ENCODE measurements at places on chromosomes 1 and 21. TPM values are rescaled to one million over a fixed set of nuclear protein-coding genes. Genes with fewer than 3 reads are reported as not detected.

- DNase-seq = no peak
Observed at GRCh38 chr1:66685265-66685664, 67.0 kb upstream of the DYNLT5 start.

DNA sequence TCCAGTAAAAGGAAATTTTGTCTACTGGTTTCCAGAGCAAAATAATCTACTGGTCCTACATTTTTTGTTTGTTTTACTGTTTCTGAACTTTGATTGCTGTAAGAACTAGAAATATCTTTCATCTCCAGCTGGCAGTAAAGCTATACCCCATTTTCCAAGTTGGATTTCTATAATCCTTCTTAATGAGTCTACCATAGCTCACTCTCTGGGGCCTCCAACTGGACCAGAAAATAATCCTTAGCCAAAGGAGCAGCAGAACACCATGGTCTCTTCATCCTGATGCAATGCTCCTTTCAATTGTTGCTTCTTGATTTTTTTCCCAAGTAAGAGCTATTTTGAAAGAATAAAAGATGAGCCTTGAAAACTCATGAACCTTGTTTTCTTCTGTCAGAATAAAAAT is 110.0 kb upstream of the COL11A1 start:
- DNase-seq = no peak

DNA sequence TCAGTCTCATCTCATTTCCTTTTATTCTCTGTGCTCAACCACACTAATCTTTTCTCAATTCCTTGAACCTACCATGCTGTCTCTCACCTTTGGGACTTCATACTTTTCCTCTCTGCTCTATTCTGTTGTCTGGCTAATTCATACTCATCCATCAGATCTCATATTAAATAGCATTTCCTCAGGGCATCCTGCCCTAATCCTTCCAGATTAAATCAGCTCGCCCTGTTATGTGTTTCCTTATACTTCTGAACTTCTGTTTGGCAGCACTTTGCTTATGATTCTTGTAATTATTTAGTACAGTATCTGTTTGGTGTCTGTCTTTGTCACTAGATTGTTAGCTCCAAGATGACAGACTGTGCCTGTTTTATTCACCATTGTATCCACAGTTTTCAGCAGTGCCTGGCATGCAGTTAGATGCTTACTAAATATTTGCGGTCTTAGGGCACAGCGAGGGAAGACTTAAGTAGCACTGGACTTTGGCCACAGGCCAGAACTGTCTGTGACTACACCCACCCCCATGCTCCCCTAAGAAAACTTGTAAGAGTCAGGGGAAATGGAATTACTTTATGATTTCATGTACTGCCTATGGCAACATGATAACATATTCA is 9.9 kb upstream of the CAP1 start:
- no peak for DNase-seq

GRCh38 chr1:10866321-10867093 is 70.1 kb upstream of the CASZ1 start:
- no peak for DNase-seq

DNA sequence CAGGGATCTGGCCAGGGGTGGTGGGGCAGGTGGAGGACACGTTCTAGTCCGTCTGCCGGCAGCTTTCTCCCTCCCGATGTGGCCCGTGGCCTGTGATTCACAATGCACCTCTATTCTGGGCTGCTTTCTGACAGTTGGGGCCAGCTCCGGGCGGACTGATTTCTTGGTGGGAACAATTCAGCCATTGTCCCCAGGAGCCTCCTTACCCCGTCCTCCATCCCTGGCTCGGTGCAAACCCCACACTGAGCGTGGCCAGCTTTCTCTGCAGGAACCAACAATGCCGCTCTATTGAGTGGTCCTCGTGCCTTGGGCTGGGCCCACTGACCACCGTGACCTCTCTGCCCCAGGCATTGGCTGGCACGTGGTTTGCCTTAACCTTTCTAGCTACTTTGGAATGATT is 29.7 kb downstream of the PADI2 start:
- no peak for DNase-seq

DNA sequence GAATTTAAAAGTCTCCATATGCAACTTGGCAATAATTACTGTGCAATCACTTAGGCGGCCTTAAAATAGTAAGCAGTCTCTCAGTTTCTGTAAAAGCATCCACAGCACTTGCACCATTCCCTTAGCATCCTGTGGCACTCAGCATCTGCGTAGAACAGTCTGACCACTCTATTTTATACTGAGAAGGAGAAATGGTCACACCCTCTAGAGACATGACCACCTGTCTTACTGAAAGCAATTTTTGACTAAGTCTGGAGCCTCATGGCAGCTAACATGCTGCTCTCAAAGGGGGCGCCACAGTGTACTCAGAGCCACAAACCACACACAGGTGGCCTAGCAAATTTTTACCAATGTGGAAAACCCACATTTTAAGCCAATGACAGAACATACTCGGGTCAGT is 62.0 kb downstream of the KCNK1 start:
- DNase-seq = no peak

- peak; percentile 14 for DNase-seq
Observed at GRCh38 chr1:96804648-96805047, 83.1 kb downstream of the PTBP2 start.

GRCh38 chr1:45943185-45943584 is 139.8 kb downstream of the MAST2 start:
- no peak for DNase-seq

- DNase-seq = no peak
Observed at GRCh38 chr1:65311760-65312159, 2.4 kb downstream of the DNAJC6 start.

Gene AK5
- polyA plus RNA-seq = 0.84 TPM

Gene IGSF8
- 36.2 TPM for polyA plus RNA-seq

Gene STYXL2
- polyA plus RNA-seq = 1.1 TPM

Gene PDZK1IP1
- 1.6 TPM for polyA plus RNA-seq

Gene S100A9
- 19.0 TPM for polyA plus RNA-seq

Gene NAXE
- 49.9 TPM for polyA plus RNA-seq

Gene KCNE2
- 0.73 TPM for polyA plus RNA-seq

Gene BTBD19
- polyA plus RNA-seq = 20.9 TPM
